Heart right ventricle (tissue), 16 donors: ENCODE measurements at places on chromosomes 2 and 18. TPM values are rescaled to one million over a fixed set of nuclear protein-coding genes. Genes with fewer than 3 reads are reported as not detected.

- no peak for DNase-seq
Observed at GRCh38 chr18:55144193-55144930, 185.1 kb upstream of the CCDC68 start.

- no peak for DNase-seq
Observed at GRCh38 chr2:112149194-112149593, 11.0 kb downstream of the FBLN7 start.

Gene SH3RF3
- total RNA-seq: 7.2 TPM

Gene DNMT3A
- 23.7 TPM for total RNA-seq

DNA sequence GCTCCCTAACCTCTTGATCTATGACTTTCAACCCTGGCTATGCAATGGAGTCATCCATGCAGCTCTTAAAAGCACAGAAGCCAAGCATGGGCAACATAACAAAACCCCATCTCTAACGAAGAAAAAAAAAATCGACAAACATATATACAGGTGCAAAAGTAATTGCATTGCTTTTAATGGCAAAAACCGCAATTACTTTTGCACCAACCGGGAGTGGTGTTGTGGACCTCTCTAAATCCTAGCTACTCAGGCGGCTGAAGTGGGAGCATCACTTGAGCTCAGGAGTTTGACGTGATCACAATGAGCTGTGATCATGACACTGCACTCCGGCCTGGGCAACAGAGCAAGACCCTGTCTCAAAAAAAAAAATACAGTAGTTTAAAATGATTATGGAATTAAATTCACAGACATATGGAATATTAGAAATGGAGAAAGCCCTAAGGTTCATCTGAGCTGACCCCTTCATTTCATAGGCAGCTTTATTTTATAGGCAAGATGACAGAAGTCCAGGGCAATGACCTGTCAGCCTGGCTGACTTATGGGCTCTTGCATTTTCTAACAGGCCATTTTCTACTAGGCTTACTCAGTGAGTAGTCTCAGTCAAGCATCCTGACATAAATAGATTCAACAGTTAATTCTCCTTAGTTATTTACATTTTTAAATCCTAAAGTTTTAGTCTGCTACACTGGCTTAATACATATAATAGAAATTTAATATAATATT lies 183.8 kb downstream of the ANKRD44 start:
- no peak for DNase-seq

DNA sequence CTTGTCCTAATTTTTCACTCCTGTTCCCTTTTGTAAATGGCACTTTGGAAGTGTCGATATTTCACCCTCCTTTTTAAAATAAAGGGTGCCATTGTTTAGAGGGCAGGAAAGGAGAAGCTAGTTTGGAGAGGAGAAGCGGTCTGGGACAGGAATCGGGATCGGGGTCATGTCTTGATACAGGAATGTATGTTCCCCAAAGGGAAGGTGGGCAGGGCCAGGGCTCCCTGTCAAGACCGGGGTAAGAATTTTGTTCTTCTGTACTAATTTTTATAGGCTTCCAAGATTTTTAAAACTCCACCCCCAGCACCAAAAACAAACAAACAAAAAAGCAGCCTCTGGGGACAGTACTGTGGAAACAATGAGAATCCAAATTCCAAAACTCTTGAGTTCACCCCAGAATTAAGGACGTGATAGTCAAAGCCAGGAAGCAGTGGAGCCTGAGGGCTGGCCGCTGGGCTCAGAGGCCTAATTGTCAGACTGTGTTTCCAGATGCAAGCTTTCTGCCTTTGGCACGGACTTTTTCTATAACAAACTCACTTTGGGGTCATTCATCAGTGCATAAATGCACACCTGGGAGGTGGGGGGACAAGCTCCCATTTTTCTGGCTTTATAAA lies 250.4 kb upstream of the SIX2 start:
- DNase-seq: no peak

Gene NEURL3
- 0.37 TPM for total RNA-seq

GRCh38 chr2:152303951-152304350 lies 31.0 kb upstream of the FMNL2 start:
- DNase-seq: no peak

DNA sequence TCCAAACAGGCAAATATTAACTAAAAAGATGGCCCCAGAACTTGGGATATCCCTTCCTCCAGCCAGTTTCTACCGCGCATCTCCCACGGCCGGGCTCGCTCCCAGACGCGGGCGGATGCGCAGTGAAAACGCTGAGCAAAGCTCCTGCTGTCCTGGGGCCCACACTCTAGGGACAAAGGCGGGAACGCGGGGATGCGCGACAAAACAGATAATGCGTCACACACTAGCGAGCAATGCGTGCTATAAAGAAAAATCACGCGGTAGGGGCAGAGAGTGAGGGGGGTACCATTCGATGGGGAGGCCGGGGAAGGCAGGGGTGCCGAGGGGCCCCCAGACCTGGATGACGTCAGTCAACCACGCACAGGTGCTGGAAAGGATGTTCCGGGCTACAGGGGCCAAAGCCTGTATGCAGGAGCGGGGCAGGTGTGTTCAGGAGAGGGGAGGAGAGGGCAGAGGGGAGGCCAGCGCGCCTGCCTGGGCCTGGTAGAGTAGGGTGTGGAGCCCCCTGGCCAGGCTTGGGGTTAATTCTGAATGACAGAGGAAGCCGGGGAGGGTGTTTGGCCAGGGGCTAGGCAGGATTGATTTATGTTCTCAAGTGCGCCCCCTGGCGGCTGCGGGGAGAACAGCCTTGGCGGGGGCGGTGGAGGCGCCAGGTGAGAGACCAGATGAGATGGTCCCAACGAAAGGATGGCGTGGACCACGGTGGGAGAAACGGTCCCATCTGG lies 14.9 kb upstream of the ITM2C start:
- no peak for DNase-seq

DNA sequence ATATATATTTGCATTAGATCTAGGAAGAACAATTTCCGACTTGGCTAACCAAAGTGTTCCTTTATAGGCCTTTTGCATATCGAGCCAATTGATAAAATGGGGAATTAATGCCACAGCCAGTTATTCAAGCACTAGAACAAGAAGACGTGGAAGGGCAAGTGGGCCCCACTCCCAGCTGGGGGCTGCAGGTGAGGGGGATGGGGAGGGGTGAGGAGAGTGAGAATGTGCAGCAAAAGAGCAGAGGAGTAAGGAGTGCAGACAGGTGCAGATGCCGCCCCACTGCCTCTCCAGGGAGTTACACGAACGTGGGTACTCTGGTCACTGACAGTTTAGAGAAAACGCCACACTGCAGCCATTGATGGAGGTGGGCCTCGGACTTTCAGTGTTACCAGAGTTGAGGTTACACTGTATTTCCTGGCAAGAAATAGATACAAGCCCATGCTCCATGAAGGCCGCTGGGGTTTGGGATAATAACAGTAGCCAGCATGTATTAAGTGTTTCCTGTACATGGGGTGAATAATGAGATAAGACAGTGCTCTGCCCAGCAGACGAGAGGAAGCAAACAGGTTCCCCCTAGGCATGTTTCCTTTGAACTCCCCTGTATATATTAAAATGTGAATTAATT lies 40.9 kb downstream of the GORASP2 start:
- no peak for DNase-seq

DNA sequence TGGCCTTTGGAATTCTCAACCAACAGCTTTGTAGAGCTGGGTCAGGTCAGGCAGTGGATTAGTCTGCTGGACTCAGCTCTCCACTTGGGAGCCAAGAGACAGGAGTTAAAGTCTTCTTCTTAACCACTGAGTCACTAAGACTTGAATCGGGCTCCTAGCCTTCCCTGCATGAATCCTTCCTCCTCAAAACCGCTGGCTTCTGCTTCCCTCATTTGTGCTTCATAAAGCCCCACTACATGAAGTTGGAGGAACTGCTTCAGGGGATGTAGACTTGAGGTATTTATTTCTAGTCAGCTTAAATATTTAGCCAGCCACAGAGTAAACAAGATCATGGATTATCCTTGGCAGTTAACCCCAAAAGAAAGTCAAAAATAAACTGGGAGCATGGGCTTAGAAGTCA lies 536.3 kb upstream of the TNP1 start:
- DNase-seq: no peak

Gene TLX2
- not detected for total RNA-seq

Gene TIGD1
- total RNA-seq: 1.7 TPM

GRCh38 chr2:45883603-45884000 lies 232.1 kb downstream of the PRKCE start:
- no peak for DNase-seq

GRCh38 chr2:11625671-11626070 lies 44.3 kb downstream of the NTSR2 start:
- DNase-seq: no peak

DNA sequence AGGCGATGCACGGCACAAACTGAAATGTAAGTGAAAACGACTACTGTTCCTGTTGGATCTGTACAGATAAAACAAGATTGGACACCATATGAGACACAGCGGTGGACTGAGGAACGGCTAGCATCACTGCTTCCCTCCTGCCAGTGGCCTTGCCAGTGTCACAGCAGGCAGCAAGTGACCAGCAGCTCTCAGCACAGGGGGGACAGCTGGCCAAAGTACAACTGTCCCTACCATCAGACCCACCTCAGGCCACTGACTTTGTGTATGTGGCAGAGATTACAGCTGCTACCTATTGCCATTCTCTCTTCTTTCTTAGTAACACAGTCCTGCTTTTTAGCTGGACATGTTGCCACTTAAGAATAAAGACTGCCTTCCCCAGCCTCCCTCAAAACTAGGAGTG lies 80.0 kb upstream of the SLC66A3 start:
- no peak for DNase-seq

Gene FSHR
- total RNA-seq: not detected

Gene MRPL30
- 37.1 TPM for total RNA-seq

Gene TMEM150A
- total RNA-seq: 13.9 TPM

- DNase-seq: no peak
Observed at GRCh38 chr2:74481961-74482800, 617 bp downstream of the CCDC142 start.

DNA sequence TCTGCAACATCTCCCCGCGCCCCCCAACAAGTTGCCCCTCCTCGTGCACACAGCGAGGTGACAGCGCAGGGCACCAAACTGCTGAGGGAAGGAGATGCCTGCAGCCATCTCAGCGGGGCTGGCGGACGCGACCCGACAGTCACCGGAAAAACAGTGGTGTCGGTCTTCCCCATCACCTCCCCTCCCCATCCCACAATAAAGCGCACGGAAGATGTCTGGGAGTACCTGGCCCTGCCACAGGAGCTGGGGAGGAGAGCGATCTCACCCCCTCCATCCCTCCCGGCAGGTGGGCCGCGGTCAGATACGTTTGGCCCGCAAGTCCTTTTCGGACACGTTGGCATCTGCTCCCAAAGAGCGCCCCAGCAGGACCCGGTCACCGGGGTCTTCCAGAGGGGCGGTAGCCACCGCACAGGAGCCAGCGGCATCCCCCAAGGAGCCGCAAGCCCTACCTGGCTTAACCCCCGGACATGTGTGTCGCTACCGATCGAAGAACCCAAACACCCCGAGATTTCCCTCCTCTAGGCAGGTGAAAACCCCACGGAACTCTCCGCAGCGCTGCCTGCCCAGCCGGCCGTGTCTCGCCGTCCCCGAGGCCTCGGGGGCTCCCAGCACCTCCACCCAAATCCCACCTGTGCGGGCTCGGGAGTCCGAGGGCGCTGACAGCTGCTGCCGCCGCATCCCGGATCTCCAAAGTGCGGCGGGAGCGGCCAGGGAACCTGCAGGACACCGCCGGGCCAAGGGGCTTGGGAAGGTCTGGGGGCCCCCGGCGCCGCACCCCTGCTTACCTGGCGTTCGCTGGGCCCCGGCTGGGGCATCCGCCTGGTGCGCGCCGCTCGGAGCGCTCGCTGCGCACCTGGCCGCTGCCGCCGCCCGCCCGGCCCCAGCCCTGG lies 657 bp downstream of the ATP8B1 start:
- DNase-seq: no peak

- no peak for DNase-seq
Observed at GRCh38 chr2:66733364-66733999, 298.6 kb downstream of the MEIS1 start.

DNA sequence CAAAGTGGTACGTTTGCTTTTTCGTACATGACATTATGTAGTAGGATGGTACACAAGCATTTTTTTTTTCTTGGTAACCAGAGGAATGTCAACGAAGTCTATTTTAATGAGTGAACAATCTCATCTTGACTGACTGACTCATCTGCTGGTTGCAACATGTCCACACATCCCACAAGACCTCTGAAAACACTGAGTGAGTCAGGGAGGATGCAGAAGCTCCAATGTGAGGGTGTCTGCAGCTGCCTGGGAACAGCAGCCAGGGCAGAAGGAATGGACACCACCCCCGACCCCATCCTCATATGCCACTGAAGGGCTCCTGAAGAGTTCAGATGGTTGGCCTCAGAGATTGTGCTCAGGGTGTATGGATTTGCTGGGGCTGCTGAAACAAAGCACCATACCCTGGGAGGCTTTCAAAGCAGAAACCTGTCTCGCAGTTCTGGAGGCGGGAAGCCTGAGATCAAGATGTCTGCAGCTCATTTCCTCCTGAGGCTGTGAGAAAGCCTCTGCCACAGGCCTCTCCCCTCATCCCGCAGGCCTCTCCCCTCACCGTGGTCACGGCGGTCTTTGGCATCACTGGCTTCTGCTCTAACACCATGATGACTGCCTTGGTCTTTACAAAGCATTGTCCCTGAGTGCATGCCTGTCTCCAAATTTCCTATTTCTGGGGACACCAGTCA lies 124.6 kb downstream of the LRATD1 start:
- DNase-seq: no peak

Gene ATOH8
- 8.7 TPM for total RNA-seq

DNA sequence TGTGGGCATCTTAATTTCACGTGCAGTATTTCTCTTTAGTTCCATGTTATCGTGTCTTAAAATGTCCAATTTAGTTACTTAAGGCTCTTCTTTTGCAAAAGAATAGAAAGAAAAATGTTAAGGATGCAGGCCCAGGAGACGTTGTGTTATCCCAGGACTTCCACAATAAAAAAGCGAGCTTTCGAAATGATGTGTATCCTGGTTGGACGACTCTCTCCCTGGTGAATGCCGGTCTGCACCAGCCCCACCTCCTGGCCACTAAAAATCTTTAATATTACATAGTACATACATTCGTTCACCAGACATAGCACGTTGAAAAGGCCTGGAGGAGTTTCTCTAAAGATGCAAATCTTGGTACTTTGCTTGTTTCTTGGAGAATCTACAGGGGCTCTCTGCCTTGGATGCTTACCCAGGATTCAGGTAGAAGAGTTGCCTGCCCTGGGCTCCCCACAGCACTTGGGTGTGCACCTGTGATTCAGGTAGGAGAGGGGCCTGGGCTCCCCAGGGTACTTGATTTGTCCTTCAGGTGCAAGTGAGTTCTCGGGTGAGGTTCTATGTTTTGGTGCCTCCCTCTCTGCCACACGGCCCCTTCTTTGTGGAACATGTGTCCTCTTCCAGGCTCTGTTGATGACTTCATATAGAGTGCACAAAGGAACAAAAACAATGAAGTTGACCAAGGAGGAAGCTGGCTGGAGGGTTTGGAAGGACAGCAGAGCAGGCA lies 26.6 kb downstream of the TWIST2 start:
- no peak for DNase-seq

Gene EHBP1
- 26.1 TPM for total RNA-seq

GRCh38 chr2:96320728-96321622 lies 4.1 kb upstream of the ITPRIPL1 start:
- DNase-seq: peak; percentile 47

DNA sequence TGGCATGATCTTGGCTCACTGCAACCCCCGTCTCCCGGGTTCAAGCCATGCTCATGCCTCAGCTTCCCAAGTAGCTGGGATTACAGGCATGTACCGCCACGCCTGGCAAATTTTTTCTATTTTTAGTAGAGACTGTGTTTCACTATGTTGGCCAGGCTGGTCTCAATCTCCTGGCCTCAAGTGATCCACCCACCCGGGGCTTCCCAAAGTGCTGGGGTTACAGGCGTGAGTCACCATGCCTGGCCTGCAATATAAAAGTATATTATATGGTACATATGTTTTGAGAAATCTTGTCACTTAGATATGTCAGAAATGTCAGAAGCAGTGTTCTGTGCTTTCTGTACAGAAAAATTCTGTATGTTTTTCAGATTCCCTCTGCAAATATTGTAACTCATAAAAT lies 19.2 kb upstream of the XPO1 start:
- DNase-seq: no peak
